Prostate gland (tissue), 2 donors: ENCODE measurements at places on chromosomes 7 and 10. TPM values are rescaled to one million over a fixed set of nuclear protein-coding genes. Genes with fewer than 3 reads are reported as not detected.

- DNase-seq, result no peak
These were observed 185.7 kb upstream of the AUTS2 start for GRCh38 chr7:69412331-69413146.

- no peak for DNase-seq
These were observed 77.2 kb upstream of the PLXNA4 start for GRCh38 chr7:132653366-132653930.

GRCh38 chr10:110709444-110709828 lies 65.3 kb downstream of the RBM20 start:
- DNase-seq, result no peak

DNA sequence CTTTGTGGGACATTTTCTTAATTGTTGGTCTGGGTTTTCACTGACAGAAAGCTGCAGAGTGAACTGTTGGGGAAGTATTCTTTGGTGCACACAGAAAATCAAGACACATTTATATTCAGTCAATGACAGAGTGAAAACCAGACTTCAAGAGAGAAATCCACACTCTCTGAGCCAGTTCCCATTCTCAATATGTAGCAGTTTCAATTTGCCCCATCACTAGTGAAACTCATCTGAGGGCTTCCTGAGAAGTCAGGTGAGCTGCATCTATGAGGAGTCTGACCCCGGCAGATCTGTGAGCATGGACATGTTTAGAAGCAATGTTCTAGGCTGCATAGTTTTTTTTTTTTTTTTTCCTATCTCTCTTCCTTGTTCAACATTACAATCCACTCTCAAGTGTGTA lies 163.7 kb upstream of the AHR start:
- DNase-seq, result no peak

DNA sequence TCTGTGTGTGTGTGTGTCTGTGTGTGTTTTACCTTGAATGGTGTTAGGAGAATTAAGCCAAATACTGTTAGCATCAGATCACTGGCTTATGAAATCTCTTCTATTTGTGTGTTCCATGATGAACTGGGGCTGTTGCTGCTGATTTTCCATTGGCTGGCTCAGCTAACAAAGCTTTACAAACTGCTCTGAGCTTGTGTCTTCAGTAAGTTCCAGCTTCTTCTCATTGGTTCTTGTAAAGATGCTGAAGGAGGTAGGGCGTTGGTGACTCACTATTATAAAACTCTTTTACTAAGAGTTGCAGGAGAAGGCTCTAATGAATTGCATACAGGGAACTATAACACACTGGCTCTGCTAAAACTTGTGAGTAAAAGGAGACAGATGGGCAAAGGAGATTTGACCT lies 136.4 kb upstream of the PRKCQ start:
- DNase-seq, result no peak

- DNase-seq, result no peak
These were observed 13.4 kb downstream of the COL13A1 start for GRCh38 chr10:69815104-69815503.

DNA sequence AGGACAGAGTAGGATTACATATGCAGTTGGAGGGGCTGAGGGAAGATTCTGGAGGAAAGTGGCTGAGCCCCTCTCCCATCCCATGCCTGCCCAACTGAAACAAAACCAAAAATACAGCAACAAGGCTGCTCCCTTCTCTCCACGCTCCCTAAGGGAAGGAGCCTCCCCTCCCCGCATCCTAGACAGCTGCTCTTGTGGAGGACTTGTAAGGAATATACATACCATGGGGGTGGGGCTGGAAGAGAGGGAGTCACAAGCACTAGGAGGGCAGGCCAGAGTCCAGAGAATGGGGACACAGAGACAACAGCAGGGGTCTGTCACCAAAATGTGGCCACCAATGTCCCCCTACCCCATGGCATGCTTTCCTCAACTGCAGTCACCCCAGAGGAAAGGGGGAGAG lies 13.2 kb downstream of the LDB1 start:
- DNase-seq, result no peak

GRCh38 chr7:129225931-129226572 lies 1.2 kb downstream of the AHCYL2 start:
- no peak for DNase-seq

Gene SLC25A13
- total RNA-seq, result 14.4 TPM

Gene ACTL6B
- 2.4 TPM for total RNA-seq

Gene AGR2
- 290 TPM for total RNA-seq

Gene FAM25G
- total RNA-seq, result not detected

Gene PAX4
- not detected for total RNA-seq

Gene ANKIB1
- 20.1 TPM for total RNA-seq

Gene CTTNBP2
- total RNA-seq, result 8.3 TPM
